CD4-positive, alpha-beta T cell treated with Interleukin-1 beta for 1 hour (primary cell): ENCODE measurements at places on chromosomes 11 and 22.

- DNase-seq = no peak
These were observed 117.3 kb downstream of the PLEKHA7 start for GRCh38 chr11:16896729-16897469.

- DNase-seq = no peak
These were observed 22.8 kb downstream of the OSBP2 start for GRCh38 chr22:30717331-30717921.

GRCh38 chr11:116396331-116396730 is 376.5 kb downstream of the BUD13 start:
- no peak for DNase-seq

DNA sequence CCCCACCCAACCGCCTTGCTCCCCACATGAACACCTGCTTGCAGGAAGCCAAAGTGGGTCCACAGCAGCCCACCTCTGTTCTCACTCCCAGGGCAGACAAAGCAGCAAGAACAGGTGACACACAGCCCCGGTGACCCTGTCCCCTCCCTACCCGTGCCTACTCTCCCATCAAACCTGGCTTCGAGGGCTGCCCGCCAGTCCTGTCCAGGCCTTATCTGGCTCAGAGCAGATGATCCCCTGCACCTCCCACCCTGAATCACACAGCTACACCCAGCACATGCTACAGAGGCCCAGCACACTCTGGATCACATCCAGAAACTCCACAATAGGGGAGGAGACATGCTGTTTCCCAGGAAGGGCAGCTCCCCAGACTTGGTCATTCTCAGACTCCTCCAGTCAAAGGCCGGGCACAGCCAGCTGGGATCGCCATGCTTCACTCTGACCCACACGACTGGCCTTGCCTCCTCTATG is 6.2 kb upstream of the RGL4 start:
- DNase-seq = no peak

GRCh38 chr11:6646918-6647679 is 8.5 kb downstream of the DCHS1 start:
- DNase-seq = peak; percentile 40

DNA sequence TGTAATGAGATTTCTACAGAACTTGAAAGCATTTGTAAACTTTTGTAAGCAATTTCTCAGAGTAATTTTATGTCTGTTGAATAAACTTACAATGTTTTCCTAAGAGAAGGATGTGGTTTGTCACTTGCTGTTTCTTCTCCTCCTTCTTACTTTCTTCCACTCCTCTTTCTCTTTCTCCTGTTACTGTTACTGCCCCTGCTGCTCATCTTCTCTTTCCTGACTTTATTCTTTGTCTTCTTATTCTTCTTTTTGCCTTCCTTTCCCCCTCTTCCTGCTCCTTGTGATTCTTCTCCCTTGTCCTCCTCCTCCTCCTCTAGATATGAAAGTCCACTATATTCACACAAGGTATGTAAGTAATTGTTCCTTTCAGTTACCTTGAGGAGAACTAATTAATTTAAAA is 31.1 kb upstream of the MMP7 start:
- DNase-seq = no peak

GRCh38 chr22:49962012-49962750 is 1.6 kb downstream of the PIM3 start:
- peak; percentile 91 for DNase-seq

- DNase-seq = no peak
These were observed 80.9 kb upstream of the PICALM start for GRCh38 chr11:86149792-86150191.

GRCh38 chr11:32280339-32280738 is 155.0 kb downstream of the WT1 start:
- DNase-seq = no peak

GRCh38 chr11:88359541-88359940 is 22.0 kb upstream of the CTSC start:
- no peak for DNase-seq

DNA sequence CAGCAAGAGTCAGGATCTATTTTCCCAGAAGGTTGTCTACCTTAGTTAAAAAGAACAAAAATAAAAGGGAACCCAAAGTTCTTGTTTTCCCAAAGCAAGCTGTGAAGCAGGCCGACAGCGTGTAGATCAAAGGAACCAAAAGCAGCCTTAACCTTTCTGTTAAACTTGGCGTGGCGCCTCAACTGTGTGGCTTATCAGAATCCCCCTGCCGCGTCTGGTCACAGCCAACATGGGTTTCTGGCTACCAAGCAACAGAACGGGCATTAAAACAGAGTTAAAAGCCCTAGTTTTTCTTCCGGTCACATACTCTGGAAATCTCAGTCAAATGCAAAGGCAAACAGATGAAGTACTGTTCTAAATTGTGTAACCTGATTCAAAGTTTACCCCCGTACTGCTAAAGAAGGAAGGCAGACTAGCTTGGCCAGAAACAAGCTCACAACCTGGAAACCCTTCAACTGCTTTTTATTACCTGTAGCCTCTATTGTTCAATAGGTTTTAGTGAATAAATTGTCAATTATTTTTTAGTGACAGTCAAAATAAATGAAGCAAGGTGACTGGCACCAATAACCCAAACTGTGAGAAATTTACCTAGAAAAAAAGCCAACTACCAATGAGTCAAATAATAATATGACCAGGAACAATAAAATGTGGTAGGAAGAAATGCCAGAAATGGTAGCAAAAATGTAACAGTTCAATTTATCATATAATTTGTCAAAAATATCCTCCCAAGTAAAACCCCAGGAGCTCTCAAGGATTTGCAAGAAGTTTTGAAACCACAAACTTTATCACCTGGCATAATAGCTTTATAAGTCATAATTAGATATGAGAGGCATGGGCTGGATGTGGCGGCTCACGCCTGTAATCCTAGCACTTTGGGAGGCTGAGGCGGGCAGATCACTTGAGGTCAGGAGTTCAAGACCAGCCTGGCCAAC is 21.4 kb downstream of the CHKA start:
- peak; percentile 23 for DNase-seq

GRCh38 chr11:106733635-106734034 is 284.6 kb downstream of the GUCY1A2 start:
- no peak for DNase-seq

DNA sequence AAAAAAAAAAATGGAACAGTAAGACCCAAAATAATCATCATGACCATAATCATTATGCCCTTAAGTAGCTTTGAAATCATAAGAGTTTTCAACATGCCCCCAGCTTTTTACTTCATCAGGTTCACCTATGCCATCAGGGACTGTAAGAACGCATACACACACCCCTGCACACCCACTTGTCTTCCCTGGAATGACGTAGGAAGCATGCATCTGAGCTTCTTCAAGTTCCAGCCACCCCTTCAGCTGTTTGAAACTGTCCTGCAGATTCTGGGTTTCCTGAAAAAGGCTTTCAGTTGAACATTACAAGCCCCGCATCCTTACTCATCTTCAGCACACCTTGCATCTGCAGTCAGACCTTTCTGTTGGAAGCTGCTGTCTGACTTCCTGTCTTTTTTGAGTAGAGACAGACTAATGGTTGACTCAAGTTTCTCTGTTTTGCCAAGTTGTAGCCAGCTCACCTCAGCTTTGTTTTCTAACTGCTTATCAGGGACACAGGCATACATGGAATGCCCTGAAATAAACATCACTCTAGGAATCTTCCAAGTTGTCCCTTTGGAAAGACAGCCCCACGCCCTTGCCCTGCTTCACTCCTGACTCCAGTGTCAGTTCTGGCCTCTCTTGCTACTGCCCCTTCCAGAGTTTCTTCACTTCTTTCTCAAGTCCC is 37.0 kb downstream of the ARHGAP1 start:
- DNase-seq = no peak

- DNase-seq = no peak
These were observed 81.4 kb downstream of the TIMP3 start for GRCh38 chr22:32882774-32883530.

GRCh38 chr11:79100093-79100910 is 340.5 kb downstream of the TENM4 start:
- DNase-seq = peak; percentile 2

DNA sequence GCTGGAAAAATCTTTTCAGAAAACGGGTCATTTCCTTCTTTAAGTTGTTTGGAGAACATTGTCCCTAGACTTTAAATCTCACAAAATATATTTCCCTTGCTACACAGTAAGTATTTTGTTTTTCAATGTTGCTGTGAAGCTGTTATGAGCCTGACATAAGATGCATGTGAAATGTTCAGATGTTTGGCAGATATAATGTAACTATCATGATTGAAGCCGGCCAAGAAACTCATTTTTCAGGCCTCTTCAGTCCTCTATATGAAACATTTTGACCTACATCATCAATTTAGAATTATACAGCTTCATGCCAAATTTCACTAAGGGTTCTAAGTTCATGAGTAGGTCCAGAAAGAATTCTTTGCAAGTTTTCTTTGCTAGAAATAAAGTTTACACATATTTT is 133.8 kb downstream of the JRKL start:
- no peak for DNase-seq

DNA sequence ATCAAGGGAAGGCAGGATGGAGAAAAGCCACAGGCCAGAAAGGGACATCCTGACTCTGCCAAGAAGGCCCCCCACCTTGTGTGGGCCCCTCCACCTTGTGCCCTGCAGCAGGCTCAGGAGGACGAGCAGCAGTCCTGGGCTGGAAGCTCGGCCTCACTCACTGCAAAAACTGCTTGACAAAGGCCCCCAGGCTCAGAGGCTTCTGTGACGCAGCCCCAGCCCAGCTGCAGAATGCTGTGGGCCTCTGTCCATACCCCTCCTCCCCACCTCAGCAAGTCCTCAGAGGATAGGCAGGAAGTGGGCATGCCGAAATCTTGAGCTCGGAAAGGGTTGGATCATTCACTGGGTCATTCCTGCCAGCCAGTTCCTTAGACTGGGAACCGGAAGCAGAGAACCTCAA is 61.9 kb downstream of the NRXN2 start:
- no peak for DNase-seq

DNA sequence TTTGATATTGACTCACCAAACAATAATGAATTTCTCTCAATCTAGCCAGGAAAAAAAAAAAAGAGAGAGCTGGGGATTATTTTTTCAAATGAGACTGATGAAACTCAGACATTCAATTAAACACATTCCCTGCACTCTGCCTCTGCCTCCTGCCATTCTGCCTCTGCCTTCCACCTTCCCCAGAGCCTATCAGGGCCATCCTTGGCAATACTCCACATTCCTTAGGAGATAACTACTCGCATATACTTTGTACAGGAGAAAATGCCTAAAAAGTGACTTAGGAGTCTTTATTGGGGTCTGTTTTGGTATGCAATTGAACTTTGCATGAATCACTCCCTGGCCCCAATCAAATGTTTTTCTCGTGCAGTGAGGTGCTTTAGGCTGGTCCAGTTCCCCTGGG is 246.6 kb upstream of the PLET1 start:
- no peak for DNase-seq

GRCh38 chr11:65552388-65552951 is 5.7 kb downstream of the LTBP3 start:
- no peak for DNase-seq
